Endothelial cell (in vitro differentiated cells): ENCODE measurements at places on chromosomes 16 and 17.
A peak's percentile ranks its signal among the peaks of the same experiment; 100 is the strongest.

DNA sequence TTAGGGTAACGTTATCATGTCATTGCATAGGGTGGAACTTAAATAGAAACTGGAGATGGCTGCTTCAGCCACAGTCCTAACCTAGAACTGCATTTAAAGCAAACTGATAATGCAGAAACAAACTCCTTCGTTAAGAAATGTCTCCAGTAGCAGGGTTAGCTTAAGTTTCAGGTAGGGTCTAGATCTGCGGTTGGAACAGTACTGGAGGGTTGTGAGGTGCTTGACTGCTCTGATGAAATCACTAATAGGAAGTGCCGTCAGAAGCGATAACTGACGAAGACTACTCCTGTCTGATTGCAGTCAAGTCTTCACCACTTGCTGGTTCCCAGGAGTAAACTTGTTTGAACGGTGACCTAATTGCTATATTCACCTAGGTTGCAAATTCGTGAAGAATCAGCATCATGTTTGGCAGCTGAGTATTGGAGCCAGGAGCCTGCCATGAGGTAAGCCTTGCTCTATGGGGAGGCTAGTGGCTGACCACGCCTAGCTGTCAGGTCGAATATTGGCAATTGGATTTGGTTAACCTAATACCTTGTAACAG lies 24.5 kb downstream of the TRPV2 start:
- H3K27ac ChIP-seq = peak overlapping the region; percentile 48
- H3K4me1 ChIP-seq = peaks cover 26% of the 10 kb centered on the region
- DNase-seq = no peak
- H3K36me3 ChIP-seq = peaks cover 14% of the 10 kb centered on the region
- H3K4me3 ChIP-seq = peak overlapping the region; percentile 99
- H3K27me3 ChIP-seq = peaks cover 17% of the 10 kb centered on the region

DNA sequence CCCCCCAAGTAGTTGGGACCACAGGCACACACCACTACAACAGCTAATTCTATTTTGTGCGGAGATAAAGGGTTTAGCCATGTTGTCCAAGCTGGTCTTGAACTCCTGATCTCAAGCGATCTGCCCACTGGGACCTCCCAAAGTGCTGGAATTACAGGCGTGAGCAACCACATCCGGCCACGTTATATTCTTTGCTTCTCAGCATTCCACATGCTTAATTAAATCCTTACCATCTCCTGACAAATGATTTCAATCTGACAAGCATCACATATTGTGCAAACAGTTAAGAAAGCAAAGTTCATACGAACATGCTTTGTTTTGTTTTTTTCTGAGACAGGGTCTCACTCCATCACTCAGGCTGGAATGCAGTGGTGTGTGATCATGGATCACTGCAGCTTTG lies 18.2 kb downstream of the HIGD1B start:
- no peaks in the 10 kb centered on the region for H3K4me1 ChIP-seq
- H3K27ac ChIP-seq = no peak overlapping the region
- no peak for DNase-seq
- H3K36me3 ChIP-seq = peaks cover 46% of the 10 kb centered on the region

- no peak overlapping the region for H3K4me3 ChIP-seq
- peak; percentile 34 for DNase-seq
- no peaks in the 10 kb centered on the region for H3K36me3 ChIP-seq
- H3K27ac ChIP-seq = no peak overlapping the region
- H3K27me3 ChIP-seq = no peaks in the 10 kb centered on the region
- peaks cover 28% of the 10 kb centered on the region for H3K4me1 ChIP-seq
Measured at GRCh38 chr17:69609473-69610305, 195.2 kb downstream of the MAP2K6 start.

GRCh38 chr17:8059131-8059530 lies 20.3 kb downstream of the ALOX15B start:
- no peak overlapping the region for H3K27ac ChIP-seq
- H3K4me3 ChIP-seq = no peak overlapping the region
- H3K27me3 ChIP-seq = peaks cover 17% of the 10 kb centered on the region
- no peaks in the 10 kb centered on the region for H3K36me3 ChIP-seq

DNA sequence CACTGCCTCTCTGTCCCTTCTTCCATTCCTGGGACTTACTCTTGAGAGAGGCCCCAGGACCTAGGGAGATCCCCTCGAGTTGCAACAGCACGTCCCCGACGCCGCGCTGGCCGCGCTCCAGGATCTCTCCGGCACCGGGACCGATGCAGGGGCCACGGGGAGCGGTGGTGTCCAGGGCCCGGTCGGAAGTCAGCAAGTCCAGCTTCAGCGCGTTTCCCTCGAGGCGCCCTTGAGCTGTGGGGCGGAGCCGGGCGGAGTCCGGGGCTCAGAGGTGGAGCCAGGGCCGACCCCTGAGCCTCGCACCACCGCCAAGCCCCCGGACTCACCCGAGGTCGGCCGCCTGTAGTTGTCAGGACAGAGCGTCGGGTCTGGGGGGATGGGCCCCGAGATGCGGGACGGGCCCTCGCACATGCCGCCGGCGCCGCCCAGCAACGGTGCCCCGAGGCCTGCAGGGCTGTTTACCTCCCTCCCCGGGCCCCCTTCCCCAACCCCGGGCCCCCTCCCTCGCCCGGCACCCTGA lies 458 bp downstream of the ENKD1 start:
- H3K36me3 ChIP-seq = peaks cover 11% of the 10 kb centered on the region
- peaks cover 16% of the 10 kb centered on the region for H3K4me1 ChIP-seq
- H3K4me3 ChIP-seq = no peak overlapping the region

- no peak for DNase-seq
- no peak overlapping the region for H3K4me3 ChIP-seq
- peaks cover 7% of the 10 kb centered on the region for H3K4me1 ChIP-seq
- no peak overlapping the region for H3K27ac ChIP-seq
- H3K36me3 ChIP-seq = no peaks in the 10 kb centered on the region
- no peaks in the 10 kb centered on the region for H3K27me3 ChIP-seq
Measured at GRCh38 chr16:19382887-19383816, 34.5 kb upstream of the TMC5 start.

GRCh38 chr16:81936209-81937000 lies 74.9 kb downstream of the SDR42E1 start:
- H3K36me3 ChIP-seq = peaks cover 19% of the 10 kb centered on the region
- H3K27ac ChIP-seq = no peak overlapping the region
- DNase-seq = no peak
- no peaks in the 10 kb centered on the region for H3K4me1 ChIP-seq
- no peaks in the 10 kb centered on the region for H3K27me3 ChIP-seq

DNA sequence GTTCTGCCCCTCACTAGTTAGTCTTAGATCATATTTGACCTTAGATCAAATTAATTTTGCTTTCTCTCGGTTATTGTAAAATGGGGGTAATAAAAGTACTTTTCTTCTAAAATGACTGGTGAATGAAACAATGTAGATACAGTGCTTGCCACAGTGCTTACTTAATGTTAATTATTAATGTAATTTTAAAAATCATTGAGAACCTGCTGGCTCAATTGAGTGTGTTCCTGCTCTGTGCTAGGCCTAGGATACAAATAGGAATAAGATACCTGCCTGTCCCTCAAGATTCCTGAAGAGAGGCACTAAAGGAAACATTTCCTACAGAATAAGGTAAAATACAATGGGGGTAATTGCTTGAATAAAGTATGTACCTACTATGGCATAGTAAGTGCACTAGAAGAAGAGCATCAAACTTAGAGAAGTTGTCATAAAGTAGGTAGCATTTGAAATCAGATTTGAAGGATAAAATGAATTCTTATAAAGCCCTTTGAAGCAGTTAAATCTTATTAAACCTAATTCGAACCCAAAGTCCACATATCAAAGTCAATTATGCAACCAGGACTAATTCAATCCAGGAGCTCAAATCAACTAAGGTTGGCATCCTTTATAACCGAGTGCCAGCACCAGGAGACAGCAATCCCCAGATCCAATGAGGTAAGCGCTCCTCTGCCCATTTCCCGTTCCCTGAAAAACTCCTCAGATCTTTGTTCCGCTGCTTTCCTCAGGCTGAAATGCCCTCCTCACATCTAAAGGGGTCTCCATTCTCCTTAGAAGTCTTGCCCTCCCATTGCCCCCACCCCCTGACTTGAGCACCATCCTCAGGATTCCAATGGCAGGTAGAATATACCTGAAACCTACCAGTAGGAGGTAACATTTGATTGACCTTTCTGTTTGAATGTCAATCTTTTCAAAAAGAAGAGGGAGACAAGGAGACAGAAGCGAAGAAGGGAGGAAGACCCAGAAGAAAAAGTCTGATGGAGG lies 2.4 kb upstream of the MED13 start:
- DNase-seq = no peak
- H3K4me3 ChIP-seq = no peak overlapping the region
- peaks cover 24% of the 10 kb centered on the region for H3K4me1 ChIP-seq
- H3K36me3 ChIP-seq = peaks cover 7% of the 10 kb centered on the region

- no peak overlapping the region for H3K27ac ChIP-seq
- no peak for DNase-seq
- H3K4me3 ChIP-seq = no peak overlapping the region
- no peaks in the 10 kb centered on the region for H3K36me3 ChIP-seq
Measured at GRCh38 chr17:13287226-13287625, 269.4 kb upstream of the ELAC2 start.

DNA sequence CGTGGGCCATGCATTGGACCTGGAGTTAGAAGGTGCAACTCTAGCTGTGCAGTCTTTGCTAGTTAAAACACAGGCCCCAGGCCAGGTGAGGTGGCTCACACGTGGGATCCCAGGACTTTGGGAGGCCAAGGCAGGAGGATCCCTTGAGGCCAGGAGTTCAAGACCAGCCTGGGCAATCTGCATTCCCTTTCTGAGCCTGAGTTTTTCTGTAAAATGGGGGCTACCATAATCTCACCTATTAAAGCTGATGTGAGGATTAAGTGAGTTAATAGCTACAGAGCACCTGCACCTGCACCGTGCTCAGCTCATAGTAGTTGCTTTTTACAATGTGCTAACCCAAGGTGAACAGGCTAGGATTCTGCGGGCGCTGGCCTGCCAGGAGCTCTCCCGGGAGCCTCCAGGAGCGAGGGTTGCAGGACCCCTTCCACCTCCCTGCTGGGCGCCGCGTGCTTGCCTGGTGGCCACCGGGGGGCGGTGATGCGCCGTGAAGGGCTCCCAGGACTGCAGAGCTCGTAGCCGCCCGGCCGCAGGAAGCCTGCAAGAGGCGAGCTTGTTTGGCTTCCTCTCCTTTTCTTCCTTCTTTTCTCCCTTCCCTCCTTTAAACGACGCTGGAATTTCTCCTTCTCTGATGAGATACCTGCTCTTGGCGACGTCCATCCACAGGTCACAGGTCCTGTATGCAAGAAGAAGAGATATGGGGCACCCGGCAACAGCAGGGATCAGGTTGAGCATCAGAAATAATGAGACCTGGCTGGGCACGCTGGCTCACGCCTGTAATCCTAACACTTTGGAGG lies 51.3 kb downstream of the ZFP90 start:
- H3K36me3 ChIP-seq = no peaks in the 10 kb centered on the region
- H3K4me1 ChIP-seq = peaks cover 2% of the 10 kb centered on the region
- H3K4me3 ChIP-seq = no peak overlapping the region
- H3K27ac ChIP-seq = peak overlapping the region; percentile 25
- H3K27me3 ChIP-seq = no peaks in the 10 kb centered on the region
- peak; percentile 85 for DNase-seq

- H3K4me1 ChIP-seq = no peaks in the 10 kb centered on the region
- H3K4me3 ChIP-seq = no peak overlapping the region
- peaks cover 15% of the 10 kb centered on the region for H3K36me3 ChIP-seq
- no peak for DNase-seq
- peaks cover 4% of the 10 kb centered on the region for H3K27me3 ChIP-seq
Measured at GRCh38 chr17:11825572-11826209, 171.6 kb downstream of the ZNF18 start.

GRCh38 chr17:67476787-67477335 lies 99.8 kb downstream of the PITPNC1 start:
- H3K27ac ChIP-seq = no peak overlapping the region
- no peak for DNase-seq
- peaks cover 3% of the 10 kb centered on the region for H3K27me3 ChIP-seq
- no peaks in the 10 kb centered on the region for H3K36me3 ChIP-seq
- peaks cover 46% of the 10 kb centered on the region for H3K4me1 ChIP-seq

DNA sequence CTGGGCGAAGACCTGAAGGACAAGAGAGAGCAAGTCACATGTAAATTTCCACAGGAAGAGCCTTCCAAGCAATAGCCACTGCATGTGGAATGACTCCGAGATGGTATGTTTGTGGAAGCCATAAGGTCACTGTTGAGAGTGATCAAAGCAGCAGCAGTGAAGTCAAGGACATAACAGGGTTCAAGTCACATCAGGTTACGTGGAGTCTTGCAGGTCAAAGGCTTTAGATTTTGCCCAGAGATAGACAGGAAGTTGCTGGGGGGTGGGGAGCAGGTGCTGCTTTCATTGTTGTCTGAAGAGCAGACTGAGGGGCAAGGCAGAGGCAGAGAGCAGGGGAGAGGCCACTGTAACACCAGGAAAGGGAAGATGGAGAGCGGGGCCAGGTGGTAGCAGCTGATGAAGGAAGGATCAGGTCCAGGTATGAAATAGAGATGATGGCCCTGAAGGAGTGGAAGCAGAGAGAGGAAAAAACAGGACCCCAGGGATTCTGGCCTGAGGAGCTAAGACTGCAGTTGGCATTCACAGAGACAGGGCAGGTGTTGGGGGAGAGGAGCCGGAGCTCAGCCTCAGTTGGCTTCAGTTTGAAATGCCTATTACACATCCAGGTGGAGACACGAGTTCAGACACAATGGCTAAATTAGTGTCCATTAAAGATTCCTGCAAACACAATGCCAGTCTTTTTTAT lies 129.3 kb upstream of the AXIN2 start:
- no peak overlapping the region for H3K27ac ChIP-seq
- no peaks in the 10 kb centered on the region for H3K27me3 ChIP-seq

DNA sequence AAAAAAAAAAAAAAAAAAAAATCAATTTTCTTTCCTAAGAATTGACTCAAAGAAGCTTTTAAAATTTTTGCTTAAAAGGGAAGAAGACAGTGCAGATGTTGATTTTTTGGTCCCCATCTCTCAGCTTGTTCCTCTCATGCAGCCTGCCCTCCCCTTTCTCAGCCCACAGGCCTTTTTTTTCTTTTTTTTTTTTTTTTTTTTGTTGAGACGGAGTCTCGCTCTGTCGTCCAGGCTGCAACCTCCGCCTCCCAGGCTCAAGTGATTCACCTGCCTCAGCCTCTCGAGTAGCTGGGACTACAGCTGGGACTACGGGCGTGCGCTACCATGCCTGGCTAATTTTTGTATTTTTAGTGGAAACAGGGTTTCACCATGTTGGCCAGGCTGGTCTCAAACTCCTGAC lies 17.7 kb downstream of the YPEL2 start:
- no peaks in the 10 kb centered on the region for H3K27me3 ChIP-seq
- DNase-seq = no peak
- no peak overlapping the region for H3K27ac ChIP-seq
- no peak overlapping the region for H3K4me3 ChIP-seq
- peaks cover 7% of the 10 kb centered on the region for H3K36me3 ChIP-seq
- H3K4me1 ChIP-seq = peaks cover 27% of the 10 kb centered on the region

DNA sequence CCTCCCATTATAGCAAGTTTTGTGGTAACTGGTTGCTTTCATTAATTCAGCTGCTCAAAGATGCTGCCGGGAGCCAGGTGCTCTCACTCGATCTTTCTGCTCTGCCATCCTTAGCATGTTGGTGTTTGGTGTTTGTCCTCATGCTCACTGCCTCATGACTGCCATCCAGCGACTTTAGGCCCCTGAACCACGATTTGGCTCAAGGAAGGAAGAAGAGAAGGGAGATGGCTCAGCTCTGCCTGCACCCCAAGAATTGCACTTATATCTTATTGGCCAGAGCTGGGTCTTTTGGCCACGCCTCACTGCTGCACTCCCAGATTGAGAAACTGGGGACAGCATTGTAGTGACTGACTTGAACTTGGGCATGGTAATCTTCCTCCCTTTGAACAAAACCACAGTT lies 52.7 kb downstream of the ARSG start:
- peaks cover 15% of the 10 kb centered on the region for H3K36me3 ChIP-seq
- no peak overlapping the region for H3K27ac ChIP-seq
- no peak for DNase-seq
- H3K27me3 ChIP-seq = peaks cover 7% of the 10 kb centered on the region
- H3K4me1 ChIP-seq = peaks cover 26% of the 10 kb centered on the region
